ENCODE measurements at places on chromosomes 13 and 19. TPM values are rescaled to one million over a fixed set of nuclear protein-coding genes. Genes with fewer than 3 reads are reported as not detected.

ZNF837 gene
- 3.2 TPM for total RNA-seq

ITM2B gene
- total RNA-seq: 124 TPM

ALOX5AP gene
- total RNA-seq: not detected

ZNF440 gene
- 11.4 TPM for total RNA-seq

IGSF23 gene
- total RNA-seq: not detected

RABAC1 gene
- 66.3 TPM for total RNA-seq

PRR19 gene
- total RNA-seq: 0.93 TPM

PLEKHG2 gene
- 29.0 TPM for total RNA-seq

C1QTNF9B gene
- total RNA-seq: not detected

GPR4 gene
- total RNA-seq: 0.10 TPM

TTC9B gene
- 1.7 TPM for total RNA-seq

STOML3 gene
- not detected for total RNA-seq

AP2S1 gene
- total RNA-seq: 296 TPM

EXOC3L2 gene
- total RNA-seq: not detected

TMC4 gene
- 60.3 TPM for total RNA-seq

KCNC3 gene
- 6.9 TPM for total RNA-seq

EID2B gene
- 1.2 TPM for total RNA-seq

GAS6 gene
- 49.4 TPM for total RNA-seq

TSHZ3 gene
- total RNA-seq: 0.05 TPM

SLC35E1 gene
- total RNA-seq: 49.1 TPM

SOX1 gene
- total RNA-seq: not detected

NLRP9 gene
- total RNA-seq: not detected

CGB1 gene
- 0.76 TPM for total RNA-seq

SIN3B gene
- total RNA-seq: 59.9 TPM

PRDX2 gene
- total RNA-seq: 387 TPM

Data from HCT116 (cell line).